ENCODE measurements at places on chromosomes 7 and 10.

DNA sequence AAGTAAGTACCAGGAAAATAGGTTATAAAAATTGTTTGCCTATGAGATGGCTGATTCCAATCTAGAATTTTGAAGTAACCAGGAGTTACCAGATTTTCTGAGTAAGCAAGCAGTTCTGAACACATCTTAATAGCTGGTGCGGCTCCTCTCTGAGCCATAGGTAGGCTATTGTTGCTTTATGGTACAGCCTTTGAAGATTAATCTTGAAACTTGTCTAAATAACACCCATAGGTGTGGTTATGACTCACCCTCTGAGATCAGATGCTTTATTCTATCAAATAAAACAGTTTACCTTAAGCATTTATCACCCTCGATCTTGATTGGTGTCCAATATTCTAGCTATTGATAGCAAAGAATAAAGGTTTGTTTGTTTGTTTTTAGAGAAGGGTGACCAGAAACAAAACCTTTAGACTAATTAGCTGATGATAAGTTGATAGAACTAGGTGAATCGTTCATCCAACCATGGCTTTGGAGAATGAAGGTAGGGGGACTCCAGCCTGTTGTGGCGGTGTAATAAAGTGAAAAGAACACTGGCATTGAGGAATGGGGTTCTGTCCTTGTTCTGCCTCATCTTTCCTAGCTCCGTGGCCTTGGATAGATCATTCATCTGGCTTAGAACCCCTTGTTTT lies 72.2 kb downstream of the VTI1A start:
- peak; percentile 61 for DNase-seq

- DNase-seq, result no peak
These were observed 9.6 kb downstream of the KAZALD1 start for GRCh38 chr10:101071267-101071884.

GRCh38 chr10:29356931-29357330 lies 68.1 kb downstream of the LYZL1 start:
- DNase-seq, result no peak

GRCh38 chr7:6162331-6162620 lies 110.1 kb downstream of the CYTH3 start:
- DNase-seq, result no peak

- no peak for DNase-seq
These were observed 322.1 kb downstream of the ARL4A start for GRCh38 chr7:13009517-13009916.

DNA sequence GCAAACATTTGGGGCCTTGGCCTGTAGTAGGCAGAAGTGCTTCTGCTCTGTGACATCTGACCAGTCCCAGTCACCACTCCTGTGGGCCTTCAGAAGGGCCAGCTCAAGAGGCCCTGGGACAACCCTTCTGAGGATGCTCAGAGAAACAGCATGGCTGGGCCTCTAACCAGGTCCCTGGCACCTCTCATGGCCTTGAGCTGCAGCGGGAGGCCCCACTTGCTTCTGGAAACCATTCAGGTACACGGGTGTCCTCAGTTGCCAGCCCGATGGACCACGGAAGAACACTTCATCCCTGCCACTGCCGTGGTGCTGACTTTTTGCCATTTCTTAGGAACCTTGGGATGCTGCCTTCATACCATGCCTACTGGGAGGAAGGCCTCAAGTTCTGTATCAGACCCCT lies 57.6 kb downstream of the HSPA12A start:
- no peak for DNase-seq

- DNase-seq, result peak; percentile 43
These were observed 238.7 kb upstream of the PRSS58 start for GRCh38 chr7:142496545-142496991.

GRCh38 chr7:98133181-98133580 lies 26.5 kb downstream of the LMTK2 start:
- DNase-seq, result no peak

- no peak for DNase-seq
These were observed 332.1 kb downstream of the BMPER start for GRCh38 chr7:34237493-34237849.

DNA sequence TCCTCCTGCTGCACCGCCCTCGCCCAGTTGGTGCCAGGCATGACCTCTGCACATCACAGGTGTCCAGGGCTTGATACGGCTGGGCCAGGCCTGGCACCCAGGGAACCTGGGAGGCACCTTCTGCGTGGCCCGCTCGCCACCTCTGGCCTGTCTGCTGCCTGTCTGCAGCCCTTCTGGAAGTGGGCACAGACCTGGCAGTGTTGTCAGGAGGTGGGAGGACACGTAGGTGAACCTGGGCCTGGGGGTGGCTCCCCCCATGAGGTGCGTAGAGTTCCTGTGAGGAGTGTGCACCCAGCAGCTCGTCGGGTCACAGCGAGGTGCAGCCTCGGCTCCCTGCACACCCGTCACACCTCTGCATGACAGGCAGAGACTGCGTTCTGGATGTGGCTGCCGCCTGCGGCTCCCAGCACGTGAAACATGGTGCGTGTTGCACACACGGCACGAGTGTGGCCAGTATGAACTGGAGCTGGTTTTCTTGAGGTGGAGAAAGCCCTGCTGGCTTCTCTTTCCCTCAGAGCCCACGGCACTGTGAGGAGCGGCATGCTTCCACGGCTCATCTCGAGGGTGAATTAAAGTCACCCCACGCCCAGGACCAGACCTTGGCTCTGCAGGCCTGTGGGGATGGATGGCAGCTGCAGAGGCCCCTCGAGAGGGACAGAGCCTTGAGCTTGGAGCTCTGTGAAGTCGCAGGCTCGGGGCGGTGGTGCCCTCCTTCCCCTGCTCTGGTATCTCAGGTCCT lies 24.8 kb downstream of the INPP5A start:
- no peak for DNase-seq

DNA sequence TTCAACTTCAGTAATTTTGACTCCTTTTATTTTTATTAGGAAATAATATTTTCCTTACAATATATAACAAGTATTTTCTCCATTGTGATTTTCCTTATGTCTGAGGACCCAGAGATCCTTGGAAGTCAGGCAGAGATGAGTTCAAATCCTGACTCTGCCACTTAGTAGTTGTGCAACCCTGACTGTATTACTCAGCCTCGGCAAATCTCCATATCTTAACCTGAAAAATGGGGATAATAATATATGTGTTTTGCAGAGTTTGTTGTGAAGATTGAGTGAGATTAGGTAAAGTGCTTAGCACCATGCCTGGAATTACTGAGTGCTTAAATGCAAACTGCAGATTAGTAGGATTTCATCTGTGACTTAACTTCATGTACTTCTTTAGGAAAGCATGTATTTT lies 120.5 kb upstream of the KLF14 start:
- DNase-seq, result no peak

DNA sequence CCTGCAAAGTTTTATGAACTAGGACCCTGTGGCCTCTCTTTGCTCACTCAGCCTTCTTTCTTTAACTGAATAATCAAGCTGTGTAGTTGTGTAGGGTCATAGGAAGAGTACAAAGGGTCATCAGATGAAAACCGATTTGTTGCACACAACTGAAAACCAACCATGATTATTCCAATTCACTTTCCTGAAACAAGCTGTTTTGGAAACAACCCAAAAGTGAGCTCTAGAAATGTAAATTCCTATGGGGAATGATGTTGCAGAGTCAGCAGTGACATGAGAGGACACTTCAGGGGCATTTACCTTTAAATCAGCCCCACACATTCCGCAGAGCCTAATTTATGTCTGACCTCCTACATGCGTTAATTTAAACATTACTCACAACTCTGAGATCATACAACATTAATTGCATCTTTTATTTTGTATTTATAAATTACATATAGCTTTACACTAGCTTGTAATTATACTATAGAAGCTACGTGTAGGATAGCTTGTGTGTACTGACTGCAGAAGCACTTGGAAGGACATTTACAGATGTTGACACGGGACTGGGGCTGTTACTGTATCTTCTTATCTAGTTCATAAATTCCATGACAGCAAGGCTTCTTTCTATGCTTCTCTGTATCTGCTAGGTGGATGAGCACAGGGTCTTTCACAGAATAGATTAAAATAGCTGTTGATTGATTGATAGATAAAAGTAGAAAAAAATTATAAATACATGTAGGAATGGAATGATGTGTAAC lies 139.9 kb upstream of the AKR1E2 start:
- DNase-seq, result no peak

GRCh38 chr7:99557940-99558305 lies 519 bp upstream of the ZNF655 start:
- DNase-seq, result no peak

DNA sequence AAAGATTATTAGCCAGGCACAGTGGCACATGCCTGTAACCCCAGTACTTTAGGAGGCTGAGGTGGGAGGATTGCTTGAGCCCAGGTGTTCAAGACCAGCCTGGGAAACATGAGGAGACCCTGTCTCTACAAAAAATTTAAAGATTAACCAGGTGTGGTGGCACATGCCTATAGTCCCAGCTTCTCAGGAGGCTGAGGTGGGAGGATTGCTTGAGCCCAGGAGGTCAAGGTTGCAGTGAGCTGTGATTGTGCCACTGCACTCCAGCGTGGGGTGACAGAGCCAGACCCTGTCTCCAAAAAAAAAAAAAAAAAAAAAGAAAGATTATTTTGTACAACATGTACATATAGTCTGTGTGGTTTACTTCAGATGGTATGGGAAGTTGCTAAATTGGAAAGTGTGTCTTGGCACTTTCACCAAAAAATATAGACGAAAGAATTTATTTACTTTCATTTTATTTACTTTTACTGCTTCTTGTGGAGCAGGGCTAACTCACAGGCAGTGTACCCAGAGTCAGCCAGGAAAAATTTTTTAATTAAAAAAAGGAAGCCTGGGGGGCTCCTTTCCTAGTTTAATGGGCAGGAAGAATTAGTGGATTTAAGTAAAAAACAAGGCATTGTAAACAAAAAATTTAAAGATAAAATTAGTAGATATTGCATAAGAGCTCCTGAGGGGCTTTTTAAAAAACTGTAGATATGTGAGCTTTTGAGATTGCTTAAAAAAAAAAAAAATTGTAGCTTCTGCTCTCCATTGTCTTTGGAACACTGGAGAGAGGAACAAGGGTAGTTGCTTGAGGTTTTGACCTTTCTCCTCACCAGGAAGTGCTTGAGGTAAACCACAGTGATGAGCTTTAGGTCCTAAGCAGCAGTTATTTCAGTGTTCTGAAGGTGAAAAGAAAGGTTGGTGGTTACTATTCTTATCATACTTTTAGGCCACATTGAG lies 44.6 kb upstream of the VDAC2 start:
- peak; percentile 16 for DNase-seq

- peak; percentile 13 for DNase-seq
These were observed 37.5 kb downstream of the AGAP4 start for GRCh38 chr10:45809837-45810236.

DNA sequence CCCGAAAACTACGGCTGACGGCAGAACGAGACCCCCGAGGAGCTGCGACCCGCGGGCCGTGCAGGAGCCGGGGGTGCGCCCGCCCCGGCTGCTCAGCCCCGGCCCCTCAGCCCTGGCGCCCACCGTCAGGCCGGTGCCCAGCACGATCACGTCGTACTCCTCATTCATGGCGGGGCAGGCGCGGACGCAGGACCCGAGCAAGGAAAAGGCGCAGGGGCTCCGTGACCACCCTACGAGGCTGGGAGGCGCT lies 218 bp downstream of the GDI2 start:
- DNase-seq, result no peak

DNA sequence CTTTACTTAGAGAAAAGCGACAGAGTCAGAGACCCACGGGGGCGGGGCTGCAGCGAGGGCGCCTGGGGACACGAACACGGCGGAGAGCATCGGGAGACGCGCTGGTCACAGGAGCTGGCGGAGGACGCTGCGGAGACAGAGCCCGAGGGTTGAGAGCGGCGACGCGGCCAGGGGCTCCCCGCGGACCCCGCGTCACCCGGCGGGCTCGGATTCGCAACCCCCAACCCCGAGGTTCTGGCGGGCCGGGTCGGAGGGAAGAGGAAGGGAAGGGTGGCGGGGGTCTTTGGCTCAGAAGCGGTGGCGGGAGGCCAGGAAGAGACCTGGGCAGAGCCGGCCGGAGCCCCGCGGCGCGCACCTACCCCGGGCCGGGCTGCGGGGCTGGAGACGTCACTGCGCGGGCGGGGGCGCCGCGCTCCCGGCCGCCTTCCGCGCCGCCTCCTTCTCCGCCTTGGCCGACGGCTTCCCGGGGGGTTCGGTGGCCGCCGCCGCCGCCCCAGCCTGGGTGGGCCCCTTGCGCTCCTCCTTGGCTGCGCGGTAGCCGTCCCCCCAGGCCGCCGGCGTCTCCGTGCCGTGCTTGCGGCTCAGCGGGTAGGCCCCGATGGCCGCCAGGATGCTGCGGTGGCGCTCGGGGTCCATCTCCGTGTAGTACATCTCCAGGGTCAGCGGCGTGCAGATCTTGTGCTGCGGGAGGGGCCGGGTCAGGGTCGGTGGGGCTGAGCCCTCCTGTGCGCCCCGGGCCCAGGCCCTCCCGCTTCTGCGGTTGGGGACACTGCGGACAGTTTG lies 11.1 kb downstream of the CALY start:
- peak; percentile 67 for DNase-seq

DNA sequence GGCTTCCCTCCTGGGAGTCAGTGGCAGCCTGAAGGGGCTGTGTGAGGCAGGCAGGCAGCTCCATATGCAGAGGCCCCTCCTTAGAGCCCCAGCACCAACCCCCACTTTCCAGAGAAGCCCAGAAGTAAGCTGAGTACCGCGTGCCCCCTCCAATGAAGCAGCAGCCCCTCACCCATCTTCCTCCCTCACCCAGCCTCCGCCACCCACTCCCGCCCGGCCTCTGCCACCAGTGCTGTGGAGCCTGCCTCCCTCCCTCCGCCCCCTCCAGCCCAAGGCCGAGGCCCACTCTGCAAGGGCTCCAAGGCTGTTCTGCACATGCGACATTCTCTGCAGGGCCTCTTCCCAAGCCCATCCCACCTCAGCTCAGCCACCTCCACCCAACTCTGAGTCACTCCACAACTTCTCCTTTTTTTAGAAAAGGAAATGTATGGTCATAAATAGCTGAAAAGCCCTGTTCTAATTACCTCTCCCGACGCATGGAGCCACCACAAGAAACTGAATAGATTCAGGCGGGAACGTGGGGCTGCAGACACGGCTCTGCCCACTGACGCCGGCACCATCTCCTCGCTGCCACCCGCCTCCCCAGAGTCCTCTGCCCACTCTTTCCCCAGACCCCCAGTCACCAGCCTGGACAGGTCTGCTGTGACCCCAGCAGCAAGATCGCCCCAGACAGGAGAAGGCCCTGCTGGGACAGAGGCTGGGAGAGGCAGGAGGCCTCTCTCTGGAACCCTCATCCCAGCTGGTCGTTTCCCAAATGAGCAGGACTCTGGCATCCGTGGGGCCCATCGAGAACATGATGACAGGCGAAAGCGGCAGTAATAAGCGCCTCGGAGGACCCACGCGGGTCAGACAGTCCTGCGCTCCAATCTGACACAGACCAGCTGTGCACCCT lies 213.9 kb downstream of the MAD1L1 start:
- DNase-seq, result no peak

GRCh38 chr10:88254091-88254490 lies 329.0 kb downstream of the RNLS start:
- peak; percentile 67 for DNase-seq

All from DMS53 (cell line).